GM04503 (cell line): ENCODE measurements at places on chromosomes 5 and 9.

DNA sequence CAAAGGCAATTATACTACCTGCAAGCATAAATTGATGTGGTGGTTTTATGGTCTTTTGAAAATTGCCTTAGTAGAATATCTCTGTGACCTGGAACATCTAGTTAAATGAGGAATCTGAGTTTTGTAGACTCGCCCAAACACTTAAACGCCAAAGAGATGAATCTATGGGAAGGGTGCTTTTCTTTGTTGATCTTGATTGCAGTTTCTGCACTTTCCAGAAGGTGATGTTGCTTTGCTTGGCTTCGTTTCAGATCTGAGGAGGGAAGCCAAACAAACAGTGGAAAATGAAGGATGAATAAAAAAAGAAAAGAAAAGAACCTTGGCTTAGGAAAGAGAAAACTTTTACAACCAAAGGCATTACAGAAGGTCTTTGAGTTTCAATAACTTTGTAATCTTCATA, 1021.2 kb downstream of the NR2F1-AS1 start:
- no peak for DNase-seq

DNA sequence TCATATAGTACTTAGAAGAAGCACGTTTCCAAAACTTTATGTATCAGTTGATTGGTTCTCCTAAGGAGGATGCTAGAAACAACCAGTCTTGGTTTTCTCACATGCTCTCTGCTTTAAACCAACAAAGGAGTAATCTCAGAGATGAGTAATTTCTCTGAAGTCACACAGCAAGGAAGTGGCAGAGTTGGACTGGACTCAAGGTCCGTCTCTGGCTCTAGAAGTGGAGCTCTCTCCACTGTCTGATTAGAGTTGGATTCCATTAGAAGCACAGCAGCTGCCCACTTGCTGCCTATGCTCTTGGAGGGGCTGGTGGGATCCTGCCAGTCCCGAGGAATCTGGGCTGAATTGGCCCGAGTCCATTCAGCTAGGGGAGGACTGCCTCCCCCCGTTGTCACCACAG, 21.0 kb downstream of the RALGPS1 start:
- no peak for DNase-seq

DNA sequence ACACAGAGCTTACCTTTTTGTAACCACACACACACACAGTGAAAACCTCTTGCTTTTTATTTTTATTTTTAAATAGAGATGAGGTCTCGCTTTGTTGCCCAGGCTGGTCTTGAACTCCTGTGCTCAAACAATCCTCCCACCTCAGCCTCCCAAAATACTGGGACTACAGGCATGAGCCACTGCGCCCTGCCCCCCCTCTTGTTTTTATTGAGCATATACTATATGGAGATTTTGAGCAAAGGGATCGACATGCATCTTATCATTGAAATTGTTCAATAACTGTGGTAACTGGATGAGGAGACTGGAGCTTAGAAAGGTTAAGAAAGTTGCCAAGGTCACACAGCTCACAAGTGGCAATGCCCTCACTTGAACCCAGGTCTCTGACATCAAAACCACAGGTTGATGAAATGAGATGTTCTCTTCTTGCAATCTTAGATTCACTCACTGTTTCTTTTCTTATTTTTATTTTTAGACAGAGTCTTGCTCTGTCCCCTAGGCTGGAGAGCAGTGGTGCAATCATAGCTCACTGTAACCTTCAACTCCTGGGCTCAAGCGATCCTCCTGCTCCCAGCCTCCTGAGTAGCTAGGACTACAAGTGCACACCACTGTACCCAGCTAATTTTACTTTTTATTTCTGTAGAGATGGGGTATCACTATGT, 26.8 kb upstream of the STXBP1 start:
- no peak for DNase-seq

GRCh38 chr5:2703041-2703440, 48.4 kb downstream of the IRX2 start:
- DNase-seq = no peak

- no peak for DNase-seq
Measured at GRCh38 chr5:181233801-181234454, 9.8 kb downstream of the RACK1 start.

- DNase-seq = no peak
Measured at GRCh38 chr9:131346559-131346958, 47.3 kb upstream of the PRRC2B start.

DNA sequence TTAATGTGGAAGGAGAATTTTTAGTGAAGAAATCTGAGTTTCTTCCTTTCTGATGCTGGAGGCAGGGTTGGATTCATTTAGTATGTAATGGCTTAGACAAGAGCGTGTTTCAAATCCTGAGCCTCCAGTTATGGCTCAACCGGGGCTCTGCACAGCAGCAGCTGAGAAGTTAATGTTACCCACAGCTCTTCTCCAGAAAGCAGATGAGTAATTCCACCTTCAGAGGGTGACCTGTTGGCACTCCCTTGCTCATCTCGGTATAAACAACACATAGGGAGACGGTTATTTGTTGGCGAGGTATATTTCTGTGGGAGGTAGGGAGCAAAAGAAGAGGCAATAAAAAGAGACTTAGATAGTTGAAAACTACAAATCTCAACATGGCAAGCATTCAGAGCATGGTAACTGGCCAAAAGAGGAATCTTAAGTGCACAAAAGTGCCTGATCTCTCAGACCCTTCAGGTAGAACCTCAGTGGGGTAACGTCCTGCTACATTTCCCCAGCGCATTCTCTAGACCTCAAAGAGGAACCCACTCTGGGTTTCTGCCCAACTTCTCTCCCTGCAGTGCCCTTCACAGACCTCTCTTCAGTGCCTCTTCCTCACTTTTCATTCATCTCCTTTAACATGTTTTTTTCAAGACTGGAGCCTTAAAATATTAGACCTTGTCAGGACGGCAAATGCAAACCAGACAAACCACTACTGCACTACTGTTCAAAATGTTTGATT, 417.5 kb upstream of the ADAMTSL1 start:
- DNase-seq = no peak

GRCh38 chr5:78953092-78953800, 31.9 kb downstream of the ARSB start:
- peak; percentile 46 for DNase-seq

- DNase-seq = no peak
Measured at GRCh38 chr9:35679766-35680330, 6.1 kb downstream of the CA9 start.

DNA sequence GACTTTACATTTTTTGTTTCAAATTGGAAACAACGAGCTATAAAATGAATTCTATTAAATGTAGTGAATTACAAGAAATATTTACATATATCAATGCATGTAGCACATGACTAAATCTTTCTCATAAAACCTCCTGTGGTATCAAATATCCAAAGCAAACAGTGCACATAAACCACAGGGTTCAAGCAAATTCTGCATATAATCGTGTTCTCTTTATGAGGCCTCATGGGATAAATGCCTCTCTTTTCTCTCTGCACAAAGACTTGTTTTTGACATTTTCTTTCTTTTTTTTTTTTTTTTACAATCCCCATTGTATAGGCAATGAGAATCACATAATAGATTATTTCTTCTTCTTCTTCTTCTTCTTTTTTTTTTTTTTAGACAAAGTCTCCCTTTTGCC, 1117.2 kb upstream of the DMAC1 start:
- no peak for DNase-seq

DNA sequence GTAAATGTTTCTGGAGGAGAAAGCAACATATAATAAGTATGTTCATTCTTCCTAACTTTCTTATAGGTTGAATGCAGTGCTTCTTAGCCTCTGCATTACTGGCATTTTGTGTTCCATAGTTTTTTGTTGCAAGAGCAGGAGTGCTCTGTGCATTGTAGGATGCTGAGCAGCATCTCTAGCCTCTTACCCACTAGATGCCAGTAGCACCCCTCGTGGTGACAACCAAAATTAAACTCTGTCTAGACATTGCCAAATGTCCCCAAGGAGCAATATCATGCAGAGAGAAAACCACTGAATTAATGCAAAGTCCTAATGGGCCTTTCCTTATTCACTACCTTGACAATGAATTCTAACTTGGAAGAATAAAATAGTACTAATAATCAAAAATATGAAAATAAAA, 147.0 kb downstream of the GLIS3 start:
- DNase-seq = no peak

DNA sequence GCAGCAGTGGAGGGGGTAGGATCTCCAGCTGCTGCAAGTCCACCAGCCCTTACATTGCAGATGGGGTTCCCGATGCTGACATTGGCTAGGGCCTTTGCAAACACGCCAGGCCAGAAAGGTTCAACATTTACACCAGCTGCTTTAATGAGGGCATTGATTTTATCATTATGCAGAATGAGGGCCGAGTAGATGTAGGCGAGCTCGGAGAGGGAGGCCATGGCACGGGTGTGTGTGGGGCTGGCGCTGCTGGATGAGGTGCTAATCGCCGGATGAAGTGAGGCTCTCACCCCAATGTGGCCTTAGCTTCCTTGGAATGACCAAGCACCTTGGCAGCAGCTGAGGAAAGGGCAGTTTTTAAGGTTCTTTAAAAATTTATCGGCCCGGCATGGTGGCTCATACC, 27.4 kb downstream of the PHAX start:
- DNase-seq = no peak

DNA sequence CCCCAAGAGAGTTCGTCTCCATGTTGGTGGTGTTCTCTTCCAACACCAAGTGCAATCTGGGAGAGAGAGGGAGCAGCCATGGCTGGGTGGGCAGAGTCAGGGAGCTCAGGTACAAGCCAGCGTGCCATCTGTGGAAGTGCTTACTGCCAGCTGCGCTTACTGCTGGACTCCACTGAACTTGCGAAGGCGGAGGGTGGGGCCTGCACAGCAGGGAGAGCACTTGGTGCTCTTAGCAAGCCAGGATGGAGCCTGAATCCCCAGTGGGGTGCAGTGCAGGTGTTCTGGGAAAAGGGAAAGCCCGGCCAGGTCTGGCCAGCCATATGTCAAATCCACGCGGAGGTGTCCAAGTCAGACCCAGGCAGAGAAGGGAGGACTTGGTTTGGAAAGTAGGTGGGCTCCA, 142.0 kb downstream of the FANCC start:
- no peak for DNase-seq

DNA sequence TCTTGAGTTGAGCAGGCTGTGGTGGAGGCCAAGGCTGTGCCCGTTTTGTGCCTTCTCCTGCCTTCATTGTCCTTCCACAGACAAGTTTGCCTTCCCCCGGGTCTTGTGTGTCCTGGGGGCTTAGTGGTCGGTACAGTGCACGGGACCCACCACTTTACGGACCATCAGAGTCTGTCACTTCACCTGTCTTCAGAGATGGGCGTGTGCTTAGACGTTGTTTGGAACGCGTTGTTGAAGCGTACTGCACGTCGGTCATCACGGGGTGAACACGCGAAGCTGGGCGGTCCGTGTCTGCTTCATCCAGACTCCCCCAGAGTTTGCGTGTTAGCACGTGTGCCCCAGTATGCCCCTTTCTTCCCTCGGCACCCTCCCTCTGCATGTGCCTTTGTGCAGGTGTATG, 24.8 kb downstream of the CEP72 start:
- DNase-seq = no peak

GRCh38 chr5:137734962-137735554, 831 bp downstream of the KLHL3 start:
- no peak for DNase-seq

GRCh38 chr5:79516986-79517385, 3.1 kb upstream of the HOMER1 start:
- no peak for DNase-seq

DNA sequence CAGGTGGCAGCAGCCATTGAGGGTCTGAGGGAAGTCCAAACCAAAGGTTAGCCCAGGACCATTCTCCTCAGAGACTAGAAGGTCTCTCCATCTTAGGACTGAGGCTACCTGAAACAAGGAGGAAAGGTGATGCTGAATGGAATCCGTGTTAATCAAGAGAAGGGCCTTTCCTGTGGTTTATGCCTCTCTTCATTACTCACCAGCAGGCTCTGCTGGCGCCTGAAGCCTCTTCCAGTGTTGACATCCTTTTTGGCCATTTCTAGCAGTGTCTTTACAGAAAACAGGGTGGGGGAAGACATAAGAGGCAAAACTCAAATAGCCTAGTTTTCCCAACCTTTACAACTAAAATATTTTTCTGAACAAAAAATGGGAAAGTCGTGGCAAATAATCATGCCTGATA, 98.0 kb downstream of the ENC1 start:
- DNase-seq = no peak

GRCh38 chr5:67209141-67209771, 12.7 kb upstream of the CD180 start:
- no peak for DNase-seq

DNA sequence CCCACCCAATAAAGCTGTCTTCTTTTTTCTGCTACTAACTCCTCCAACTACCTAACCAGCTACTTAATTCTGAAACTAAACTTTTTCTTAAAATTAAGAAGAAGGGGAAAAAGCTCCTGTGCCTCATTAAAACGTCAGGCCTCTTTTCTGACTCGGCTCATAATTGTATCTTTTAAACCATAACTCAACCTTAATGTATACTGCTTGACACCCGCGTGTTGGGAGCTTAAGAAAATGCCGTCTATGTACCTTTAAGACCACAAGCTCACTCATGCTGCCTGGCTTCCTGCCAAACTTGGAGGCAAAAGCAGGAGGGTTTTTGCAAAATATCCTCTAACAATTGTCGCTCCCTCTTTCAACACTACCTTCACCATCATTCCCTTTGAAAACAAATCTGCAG, 5.0 kb downstream of the EBF1 start:
- no peak for DNase-seq

- no peak for DNase-seq
Measured at GRCh38 chr9:90921104-90921503, 119.5 kb downstream of the SYK start.

DNA sequence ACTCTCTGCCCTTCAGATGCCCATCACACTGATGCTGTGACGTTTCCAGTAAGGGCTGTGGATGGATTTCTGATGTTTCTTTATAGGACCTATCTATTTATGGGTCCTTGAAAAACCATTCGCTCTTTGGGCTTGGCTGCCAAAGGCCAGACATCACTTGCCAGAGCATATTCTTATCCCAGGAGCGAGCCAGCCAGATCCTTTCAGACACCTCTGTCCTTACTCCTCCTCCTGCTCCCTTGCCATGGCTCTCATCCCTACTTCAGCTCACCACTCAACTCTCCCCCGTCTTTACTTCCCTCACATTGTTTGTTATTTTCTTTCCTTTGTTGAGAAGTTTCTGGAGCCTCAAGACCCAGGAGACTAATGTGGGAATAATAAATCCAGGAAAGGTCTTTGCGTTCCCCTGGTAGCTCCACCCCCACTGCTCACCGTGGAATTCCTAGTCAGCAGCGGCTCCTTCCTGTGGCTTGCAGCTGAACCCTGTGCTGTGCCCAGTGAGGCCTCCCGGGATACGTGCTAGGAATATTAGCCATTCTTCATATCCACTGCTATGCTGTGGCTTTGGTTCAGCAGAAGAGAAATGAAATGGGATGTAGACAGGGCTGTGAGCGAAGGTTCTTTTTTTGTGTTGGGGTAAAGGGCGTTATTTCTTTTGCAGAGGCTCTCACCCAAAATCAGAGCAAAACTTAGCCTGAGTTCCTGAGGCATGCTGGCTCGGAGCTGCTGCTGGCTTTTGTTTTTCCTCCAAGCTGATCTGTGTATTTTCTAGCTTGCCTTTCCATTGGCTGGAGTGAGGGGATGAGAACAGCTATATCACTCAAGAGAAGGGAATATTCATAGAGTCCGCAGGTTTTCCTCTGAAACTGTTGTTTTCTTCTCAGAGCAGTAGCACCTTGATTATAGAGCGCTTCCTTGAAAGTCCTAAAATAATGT, 171.1 kb downstream of the SAXO1 start:
- DNase-seq = no peak

- no peak for DNase-seq
Measured at GRCh38 chr5:109016300-109016699, 268.6 kb downstream of the FER start.
